ENCODE measurements at places on chromosomes 6 and 20.

- DNase-seq: no peak
These were observed 196.8 kb downstream of the FARS2 start for GRCh38 chr6:5457983-5458683.

DNA sequence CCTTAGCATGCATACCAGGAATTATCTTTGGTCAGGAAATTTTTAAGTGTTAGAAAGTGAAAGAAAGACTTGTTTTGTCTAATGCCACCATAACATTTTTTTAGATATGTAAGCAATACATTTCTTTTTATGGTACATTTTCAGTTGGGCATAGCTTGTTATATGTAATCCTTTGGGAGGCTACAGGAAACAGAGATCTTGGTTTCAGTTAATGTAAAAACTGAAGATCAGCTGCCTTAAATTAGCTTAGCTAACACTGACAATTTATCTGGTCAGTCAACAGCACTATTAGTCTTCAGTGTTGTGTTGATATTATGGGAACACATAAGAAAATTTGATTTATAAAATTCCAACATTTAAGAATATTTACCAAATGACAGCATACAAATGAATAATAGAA, 78.6 kb upstream of the SMIM8 start:
- DNase-seq: no peak

- DNase-seq: no peak
These were observed 136.8 kb downstream of the ALDH8A1 start for GRCh38 chr6:134813146-134813545.

DNA sequence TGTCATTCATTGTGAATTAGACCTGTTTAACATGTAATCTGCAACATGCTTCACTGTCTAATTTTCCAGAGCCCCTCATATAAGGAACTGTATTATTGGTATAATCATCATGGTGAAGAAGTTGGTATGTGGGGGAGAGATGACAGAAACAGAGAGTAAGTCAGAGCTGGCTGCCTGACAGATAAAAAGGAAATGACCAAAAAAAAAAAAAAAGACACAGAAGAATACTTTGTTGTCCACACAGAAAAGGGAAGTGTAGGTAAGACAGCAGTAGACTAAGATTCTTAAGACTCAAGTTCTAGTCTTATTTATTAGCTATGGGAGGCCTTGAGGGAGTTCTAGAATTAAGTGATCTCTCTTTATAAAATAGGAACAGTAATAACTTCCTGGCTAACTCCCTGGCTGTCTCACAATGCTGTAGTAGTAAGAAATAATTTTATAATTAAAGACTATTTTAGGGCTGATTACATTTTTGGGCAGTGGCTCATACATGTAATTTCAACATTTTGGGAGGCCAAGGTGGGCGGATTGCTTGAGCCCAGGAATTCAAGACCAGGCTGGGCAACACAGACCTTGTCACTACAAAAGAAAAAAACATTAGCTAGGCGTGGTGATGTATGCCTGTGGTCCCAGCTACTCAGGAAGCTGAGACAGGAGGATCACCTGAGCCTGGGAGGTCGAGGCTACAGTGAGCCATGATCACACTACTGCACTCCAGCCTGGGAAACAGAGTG, 102.5 kb downstream of the PRL start:
- DNase-seq: no peak
